ENCODE measurements at places on chromosomes 1 and 21.
A peak's percentile ranks its signal among the peaks of the same experiment; 100 is the strongest.

DNA sequence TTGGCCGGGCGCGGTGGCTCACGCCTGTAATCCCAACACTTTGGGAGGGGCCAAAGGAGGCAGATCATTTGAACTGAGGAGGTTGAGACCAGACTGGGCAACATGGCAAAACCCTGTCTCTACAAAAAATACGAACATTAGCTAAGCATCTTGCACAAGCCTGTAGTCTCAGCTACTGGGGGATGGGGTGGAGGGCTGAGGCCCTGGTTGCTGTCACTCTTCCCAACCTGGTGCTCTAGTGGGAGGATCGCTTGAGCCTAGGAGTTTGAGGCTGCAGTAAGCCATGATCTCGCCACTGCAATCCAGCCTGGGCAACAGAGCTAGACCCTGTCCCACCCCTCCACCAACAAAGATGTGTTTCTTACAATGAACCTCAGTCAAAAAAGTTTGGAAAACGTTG is 2.8 kb downstream of the PHGDH start:
- no peak for DNase-seq

GRCh38 chr1:21232044-21232443 is 55.3 kb upstream of the EIF4G3 start:
- no peak for DNase-seq

GRCh38 chr1:109782514-109782913 is 18.8 kb upstream of the EPS8L3 start:
- no peak for DNase-seq

- no peak for DNase-seq
Observed at GRCh38 chr21:38351961-38352521, 95.2 kb downstream of the KCNJ15 start.

DNA sequence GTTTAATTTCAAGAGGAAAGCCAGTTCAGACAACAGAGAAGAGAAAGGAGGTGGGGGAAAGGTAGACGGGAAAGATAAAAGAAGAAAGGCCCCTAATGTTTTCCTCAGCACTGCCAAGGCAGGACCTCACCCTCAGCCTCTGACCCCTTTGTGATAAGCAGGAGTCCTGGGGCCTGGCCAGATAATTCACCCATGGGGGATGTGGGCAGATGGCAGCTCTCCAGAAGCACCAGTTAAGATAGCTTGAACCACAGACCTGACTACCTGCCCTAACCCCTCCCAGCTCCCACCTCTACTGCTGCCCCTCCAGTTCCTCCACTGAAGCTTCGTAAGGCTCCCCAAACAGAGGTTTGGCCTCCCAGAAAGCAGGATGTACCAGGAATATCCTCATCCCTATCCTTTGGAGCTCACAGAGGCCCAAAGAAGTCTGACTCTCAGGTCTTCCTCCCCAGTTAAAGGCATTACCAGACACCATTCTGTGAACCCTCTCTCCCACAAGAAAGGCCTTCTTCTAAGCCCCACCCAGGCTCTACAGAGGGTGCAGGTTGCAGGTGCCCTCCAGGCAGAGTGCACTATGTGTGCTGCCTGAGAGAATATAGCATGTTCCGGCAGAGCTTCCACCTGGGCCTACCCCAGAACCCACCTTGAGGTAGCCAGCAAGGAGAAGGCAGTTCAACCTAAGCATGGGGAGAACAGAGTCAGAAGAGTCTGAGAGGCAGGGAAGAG is 9.2 kb upstream of the SNAPIN start:
- no peak for DNase-seq

DNA sequence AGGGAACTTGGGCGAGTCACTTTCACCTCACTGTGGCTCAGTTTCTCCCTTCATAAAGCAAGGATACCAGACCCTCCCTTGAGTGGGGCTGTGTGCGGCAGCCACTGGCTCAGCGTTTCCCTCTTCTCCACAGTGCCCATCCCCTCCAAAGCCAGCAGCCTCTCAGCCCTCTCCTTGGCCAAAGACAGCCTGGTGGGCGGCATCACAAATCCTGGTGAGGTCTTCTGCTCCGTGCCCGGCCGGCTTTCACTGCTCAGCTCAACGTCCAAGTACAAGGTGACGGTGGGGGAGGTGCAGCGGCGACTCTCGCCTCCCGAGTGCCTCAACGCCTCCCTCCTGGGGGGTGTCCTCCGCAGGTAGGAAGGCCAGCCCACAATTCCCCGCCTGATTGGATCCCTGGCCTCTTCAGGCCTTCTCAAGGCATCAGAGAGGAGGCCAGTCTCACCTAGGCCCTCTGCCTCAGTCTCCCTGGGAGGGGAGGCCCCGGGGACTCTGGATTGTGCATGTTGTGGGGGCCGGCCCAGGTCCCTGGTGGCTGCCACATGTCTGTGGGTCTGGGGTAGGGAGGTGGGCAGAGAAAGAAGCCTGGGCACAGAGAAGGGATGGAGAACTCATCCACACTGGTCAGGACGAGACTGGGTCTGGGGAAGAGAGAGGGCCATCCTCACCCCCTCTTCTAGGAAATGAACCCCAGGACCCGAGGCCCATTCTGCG is 15.2 kb downstream of the TFAP2E start:
- no peak for DNase-seq

DNA sequence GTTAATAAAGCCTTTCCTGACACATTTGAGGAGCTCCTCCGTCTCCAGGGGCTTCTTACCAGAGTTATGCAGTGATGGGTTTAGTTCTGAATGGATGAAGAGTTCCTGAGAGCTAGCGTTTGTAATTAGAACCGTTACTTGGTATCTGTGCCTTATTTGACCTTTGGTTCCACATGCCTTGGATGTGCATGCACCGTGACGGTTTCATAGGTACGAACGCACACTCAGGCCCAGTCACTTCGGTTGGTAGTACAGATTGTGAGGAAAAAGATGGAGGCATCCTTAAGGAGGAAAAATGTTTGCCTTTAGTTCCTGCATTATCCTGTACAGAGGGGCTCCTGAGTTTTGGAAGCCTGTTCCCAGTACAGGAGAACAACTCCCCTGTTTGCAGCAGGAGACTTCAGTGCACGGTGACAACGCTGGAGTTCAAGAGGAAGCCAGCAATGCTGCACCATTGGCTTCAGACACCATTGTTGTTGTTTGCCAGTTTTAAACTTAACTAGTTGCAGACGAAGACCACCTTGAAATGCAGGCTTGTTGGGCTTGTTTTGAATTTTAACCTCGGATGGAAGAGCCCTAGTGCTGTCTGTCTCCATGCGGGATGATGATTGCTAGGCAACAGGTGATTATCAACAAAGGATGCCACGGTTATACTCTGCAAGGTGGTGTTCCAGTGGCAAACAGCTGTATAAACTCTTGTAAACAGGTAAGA is 8.2 kb downstream of the RBM15 start:
- DNase-seq: no peak

GRCh38 chr1:156816561-156817328 is at the start of gene SH2D2A:
SH2D2A (minus strand) TSS chr1:156816848; CDS start chr1:156816708, 140 bp downstream.
- DNase-seq: peak; percentile 92

DNA sequence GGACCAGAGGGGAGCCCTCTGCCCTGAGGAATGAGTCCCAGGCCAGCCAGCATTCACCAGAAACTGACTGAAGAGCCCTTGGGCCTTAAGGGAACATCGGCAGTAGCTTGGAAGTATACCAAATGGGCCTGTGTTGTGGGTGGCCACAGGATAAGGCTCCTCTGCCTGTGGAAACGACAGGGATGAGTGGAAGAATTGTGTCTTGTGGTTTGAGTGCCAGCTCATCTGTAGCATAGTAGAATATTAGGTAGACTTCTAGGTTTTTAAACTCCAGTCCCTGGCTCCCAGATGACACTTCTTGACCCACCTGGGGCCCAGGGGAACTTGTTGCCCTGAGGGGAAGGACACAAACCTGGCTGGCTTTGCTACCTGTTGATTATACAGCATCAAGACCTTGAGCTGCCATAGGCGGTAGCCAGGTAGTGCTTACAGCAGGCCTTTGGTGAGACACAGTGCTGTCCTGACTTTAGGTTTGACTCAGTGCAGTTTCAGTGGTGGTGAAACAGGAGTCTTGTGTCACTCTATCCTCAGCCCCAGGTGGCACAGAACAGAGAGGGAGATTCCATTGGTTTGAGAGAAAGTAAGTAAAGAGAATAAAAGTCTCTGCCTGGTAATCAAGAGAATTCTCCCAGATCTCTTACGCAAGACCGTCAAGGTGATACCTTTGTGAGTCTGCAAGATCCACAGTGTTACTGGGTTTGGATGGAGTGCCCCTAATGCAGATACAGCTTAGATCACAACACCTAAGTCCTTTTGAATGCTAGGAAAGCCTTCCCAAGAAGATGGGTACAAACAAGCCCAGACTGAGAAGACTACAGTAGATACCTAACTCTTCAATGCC is 50.2 kb downstream of the RABGAP1L start:
- DNase-seq: no peak

DNA sequence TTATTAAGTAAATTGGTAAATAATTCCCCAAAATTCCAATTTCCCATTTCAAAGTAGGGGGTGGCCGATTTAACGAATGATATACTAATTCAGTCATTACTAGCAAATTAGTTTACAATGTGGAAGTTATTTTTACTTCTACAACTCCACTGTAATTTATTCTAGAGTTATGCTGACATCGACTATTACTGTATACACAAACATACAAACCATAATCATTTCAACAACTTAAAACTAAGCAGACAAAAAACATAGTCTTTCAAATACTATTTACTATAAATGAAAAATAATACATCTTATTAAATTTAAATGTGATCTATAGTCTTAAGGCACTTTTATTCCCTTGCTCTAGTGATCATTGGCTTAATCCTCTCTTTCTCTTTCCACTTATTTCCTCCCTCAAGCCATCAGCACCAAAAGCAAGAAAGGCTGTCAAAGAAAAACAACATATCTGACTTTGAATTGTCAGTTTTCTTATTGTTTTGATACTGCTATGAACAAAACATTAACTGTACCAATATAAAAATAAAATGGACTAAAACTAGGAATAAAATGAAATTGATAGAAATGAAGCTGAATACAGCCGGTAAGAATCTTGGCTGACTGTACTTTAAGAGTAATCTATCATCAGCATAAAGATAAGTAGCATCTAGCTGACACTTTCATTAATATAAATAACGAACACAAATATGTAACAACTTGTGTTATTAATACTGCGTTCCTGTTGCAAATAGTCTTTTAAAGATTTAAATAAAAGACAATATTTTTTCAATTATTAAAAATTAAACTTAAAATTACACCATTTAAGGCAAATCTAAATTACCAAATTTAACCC is 4.1 kb downstream of the CDC42BPA start:
- DNase-seq: no peak

- DNase-seq: no peak
Observed at GRCh38 chr1:78142736-78143135, 97.0 kb downstream of the GIPC2 start.

DNA sequence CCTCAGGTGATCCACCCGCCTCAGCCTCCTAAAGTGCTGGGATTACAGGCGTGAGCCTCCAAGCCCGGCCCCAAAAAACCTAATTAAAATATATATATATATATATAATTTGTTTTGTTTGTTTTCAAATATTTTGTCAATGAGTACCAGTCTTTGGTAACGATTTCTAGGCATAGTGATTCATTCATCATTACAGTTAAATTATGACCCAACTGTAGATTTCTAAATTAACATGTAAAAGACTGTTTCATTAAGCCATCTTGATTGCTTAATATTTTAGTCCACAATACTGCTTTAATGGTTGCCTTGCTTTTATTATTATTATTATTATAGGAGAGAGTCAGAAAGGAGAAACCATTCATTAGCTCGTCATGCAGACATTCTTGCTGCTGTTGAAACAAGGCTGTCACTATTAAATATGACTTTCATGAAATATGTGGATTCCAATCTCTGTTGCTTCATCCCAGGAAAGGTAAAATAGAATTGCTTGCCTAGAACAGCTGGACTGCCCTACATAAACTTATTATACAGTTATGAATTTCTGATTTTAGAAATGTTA is 19.9 kb downstream of the FBXO28 start:
- no peak for DNase-seq

DNA sequence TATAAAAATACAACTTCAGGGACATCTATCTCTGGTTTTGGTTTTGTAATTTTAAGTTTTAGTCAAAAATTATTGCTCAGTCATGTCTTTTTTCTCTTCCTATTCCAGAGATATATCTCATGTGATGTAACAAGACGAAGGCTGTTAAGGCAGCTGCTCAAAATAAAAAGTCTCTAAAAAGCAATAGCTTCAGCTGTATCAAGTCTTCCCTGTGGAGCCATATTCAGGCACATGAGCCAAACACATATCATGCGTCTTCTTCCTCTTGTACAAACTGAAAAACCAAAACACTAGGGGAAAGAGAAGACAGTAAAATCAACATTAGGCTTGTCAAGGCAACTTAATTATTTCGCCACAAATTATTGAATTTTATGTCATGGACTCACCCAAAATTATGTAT is 240.7 kb downstream of the NRIP1 start:
- DNase-seq: no peak

DNA sequence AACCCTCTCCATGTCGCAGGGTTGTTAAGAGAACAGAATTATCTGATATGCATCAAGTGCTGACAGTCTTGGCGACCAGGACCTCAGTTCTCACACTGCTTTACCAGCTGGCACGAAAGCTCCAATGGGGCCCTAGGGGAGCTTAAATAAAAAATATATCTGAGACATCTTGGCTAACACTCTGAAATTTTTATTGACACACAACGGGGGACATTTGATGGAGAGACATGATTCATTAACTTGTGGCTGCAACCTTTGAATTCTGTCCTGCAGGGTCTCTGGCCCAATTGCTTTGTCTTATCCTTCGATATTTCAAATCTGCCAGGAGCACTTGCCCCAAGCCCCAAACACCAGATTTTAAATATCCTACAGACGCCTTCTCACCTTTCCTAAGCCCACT is 567.0 kb downstream of the AJAP1 start:
- no peak for DNase-seq

- DNase-seq: no peak
Observed at GRCh38 chr1:234536741-234537140, 57.8 kb upstream of the TARBP1 start.

GRCh38 chr1:164177118-164177517 is 381.9 kb upstream of the PBX1 start:
- DNase-seq: no peak

GRCh38 chr1:16244650-16245285 is 7.8 kb upstream of the CPLANE2 start:
- DNase-seq: no peak

DNA sequence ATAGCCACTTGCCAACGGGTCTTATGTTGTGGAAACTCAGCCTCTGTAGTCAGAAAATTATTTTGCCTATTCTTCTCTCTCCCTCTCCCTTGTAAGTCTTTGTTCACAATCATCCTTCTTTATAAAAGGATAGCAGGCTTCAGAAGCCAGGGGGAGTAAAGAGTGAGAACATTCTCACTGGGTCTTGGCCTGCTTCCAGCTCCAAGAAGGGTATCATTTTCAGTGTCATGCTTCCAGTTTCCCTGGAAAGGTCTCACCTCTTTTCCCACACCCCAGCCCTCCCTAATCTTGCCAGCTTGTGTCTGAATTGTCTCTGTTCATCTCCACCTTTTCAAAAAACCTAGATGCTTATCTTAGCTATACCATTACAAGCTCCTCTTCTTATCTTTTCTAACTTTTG is 346.2 kb upstream of the LRRC7 start:
- DNase-seq: no peak

DNA sequence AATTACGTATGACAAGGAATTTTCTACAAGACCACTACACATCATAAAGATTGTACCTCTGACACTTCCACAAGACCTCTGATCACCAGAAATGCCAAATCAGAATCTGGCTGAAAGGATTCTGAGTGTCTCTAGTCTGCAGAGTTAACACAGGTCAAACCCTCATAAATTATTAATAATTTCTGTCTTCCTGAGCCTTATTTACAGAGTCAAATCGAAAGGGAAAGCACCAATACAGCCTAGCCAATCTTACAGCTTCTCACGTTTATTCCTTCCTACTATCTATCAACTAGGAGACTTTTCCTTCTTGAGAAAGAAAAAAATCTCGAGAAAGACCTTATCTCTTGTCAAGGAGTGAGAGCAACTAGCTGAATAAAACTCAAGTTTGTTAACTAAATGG is 2151.6 kb downstream of the MRPL39 start:
- DNase-seq: no peak

Measured in stimulated activated CD4-positive, alpha-beta T cell treated with anti-CD3 and anti-CD28 coated beads, Interleukin-1b, Interleukin-23, amount 100 ng/mL, for 1 hour (primary cell).